Nephron progenitor cell (in vitro differentiated cells): ENCODE measurements at places on chromosomes 16 and 17.

DNA sequence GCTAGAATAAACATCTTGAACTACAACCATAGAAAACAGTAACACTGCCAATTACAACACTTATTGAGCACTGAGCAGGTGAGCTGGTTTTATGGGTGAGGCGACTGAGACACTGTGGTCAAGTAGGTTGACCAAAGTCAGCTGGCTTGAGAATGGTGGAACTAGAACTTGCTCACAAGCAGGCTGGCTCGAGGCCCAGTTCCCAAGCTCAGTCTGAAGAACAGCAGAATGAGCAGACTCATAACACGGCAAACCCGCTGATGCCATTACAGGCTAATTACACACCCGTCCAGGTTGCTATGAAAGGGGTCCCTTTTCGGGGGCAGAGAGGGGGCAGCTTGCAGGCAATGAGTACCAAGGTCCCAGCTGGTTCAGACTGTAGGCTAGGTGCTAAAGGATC is 6.5 kb downstream of the ZZEF1 start:
- no peak overlapping the region for H3K4me3 ChIP-seq
- no peak for DNase-seq
- H3K27ac ChIP-seq = no peak overlapping the region
- no peaks in the 10 kb centered on the region for H3K27me3 ChIP-seq

DNA sequence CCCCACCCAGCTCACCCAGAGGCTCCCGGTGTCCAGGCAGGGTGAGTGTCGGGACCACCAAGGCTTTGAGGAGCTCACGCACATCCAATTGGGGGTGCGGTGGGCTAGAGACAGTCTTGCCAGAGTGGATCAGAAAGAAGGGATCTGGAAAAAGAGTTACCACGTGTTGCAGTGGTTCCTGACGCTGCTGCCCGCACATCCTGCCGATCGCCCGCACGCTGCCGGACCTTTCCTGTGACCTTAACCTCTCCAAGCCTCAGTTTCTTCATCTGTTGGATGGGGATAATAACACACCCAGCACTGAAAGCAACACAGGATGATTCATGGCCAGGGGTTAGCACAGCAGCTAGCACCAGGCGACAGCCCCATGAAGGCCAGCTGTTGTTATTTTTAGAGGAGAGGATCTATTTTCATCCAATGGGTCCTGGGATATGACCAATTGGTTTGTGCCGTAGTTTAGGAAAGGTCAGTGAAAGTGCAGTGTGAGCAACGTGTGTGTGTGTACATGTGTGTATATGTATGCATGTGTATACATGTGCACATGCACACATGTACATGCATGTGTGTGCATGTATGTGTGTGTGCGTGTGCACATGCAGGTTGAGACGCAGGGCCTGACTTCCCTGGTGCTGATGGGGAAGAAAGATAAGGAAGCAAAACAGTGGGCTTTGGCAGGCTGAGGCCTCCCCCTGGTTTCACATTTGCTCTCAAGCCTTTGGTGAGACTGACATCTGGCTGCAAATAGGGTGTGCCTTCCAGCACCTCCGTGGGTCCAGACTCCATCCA is 2.5 kb downstream of the ITGAX start:
- no peak overlapping the region for H3K27ac ChIP-seq
- DNase-seq = no peak
- peaks cover 15% of the 10 kb centered on the region for H3K4me1 ChIP-seq
- no peak overlapping the region for H3K4me3 ChIP-seq

DNA sequence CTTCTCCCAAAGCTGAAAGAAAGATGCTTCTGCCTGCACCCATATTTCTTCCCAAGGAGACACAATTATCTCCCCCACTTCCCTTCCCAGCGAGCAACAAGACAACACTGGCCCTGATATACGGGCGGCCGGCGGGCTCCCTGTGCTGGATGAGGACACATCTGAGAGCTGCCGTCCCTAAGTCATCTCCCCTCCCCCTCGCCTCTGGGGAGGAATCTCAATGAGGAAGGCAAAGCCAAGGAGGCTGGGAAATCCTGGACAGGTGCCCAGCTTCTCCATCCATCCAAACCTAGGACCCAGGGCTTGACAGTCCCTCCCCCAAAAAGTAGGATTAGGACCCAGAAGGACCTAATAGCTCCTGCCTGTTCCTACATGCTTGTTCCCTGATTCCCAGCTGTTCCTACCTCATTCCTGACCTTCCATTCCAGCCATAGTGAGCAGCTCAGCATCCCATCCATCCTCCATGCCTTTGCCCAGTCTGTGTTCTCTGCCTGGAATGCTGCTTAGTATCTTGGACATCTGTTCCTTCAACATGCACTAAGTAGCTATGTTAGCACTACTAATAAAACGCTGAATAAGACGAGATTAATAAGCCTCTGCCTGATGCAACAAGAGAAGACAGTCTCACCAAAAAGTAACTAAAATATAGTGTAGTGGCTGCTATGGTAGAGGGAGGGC is 167.9 kb downstream of the CCT6B start:
- peaks cover 57% of the 10 kb centered on the region for H3K27me3 ChIP-seq
- H3K4me3 ChIP-seq = no peak overlapping the region
- H3K36me3 ChIP-seq = no peaks in the 10 kb centered on the region
- no peak overlapping the region for H3K27ac ChIP-seq
- no peaks in the 10 kb centered on the region for H3K4me1 ChIP-seq

DNA sequence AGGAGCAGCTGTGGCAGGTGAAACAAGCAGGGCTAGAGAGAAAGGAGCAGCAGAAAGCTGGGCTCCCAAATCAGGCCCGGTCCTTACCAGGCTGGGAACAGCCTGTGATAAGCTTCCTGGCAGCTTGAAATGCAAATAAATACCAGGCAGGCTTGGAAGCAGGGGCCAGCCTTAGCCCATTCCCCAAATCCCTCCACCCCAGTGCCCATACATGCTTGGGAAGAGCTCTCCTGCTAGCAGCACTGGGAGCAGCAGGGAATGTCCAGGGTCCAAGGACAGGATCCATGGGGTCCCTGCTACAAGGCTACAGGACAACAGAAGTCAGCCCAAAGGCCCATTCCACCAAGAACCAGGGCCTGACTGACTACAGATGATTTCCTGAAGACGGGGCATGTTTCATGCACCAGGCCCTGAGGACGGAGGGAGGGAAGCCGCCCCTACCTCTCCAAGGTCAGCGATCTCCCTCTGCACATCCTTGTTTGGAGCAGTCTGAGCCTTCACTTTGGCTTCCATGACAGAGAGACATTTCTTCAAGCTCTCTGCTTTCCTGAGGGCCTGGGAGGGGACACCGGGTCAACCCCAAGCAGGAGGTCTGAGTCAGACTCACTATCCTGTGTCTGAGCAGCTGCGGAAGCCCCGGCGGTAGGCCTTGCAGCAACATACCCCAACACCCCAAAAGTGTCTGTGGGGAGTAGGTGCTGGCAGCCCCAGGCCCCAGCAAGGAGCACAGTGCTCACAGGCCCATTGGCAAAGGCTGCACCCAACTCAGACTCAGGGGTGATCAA is 2.6 kb upstream of the EXOSC6 start:
- H3K27me3 ChIP-seq = no peaks in the 10 kb centered on the region
- DNase-seq = no peak
- H3K4me1 ChIP-seq = peaks cover 8% of the 10 kb centered on the region
- H3K36me3 ChIP-seq = peaks cover 36% of the 10 kb centered on the region
- H3K27ac ChIP-seq = peak overlapping the region; percentile 88

DNA sequence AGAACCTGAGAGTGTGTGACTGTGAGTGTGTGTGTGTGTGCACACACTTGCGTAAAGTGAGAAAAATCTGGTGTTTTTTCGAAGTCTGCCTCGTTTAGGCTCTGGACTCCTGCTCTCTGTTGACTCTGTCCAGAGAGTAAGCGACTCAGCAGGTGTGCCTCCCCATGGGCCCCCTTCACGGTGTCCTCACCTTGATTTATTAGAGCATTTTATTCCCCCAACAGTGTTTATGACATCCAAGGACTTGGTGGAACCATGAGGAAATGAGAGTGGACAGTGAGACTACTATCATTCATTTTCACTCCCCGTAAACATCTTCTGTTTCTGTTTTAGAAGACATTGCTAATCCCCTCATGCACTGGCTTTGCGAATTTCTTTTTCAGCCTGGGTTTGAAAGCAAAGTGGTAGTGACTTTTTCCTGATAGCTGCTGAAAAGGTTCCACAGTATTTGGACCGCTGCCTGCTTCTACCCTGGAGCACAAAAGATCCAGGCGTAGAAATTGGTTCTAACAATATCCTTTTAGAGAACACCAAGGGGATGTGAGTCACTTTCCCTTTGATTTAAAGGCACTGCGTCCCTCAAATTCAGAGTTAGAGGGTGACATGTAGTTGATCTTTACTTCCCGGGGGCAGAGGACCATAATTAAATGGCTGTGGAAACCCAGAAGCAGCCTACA is 218.2 kb downstream of the WWOX start:
- H3K4me3 ChIP-seq = peak overlapping the region; percentile 54
- peaks cover 4% of the 10 kb centered on the region for H3K36me3 ChIP-seq
- H3K27ac ChIP-seq = peak overlapping the region; percentile 100
- H3K27me3 ChIP-seq = no peaks in the 10 kb centered on the region
